ENCODE measurements at places on chromosomes 13 and 19.

GRCh38 chr13:74449811-74450524 is 315.8 kb upstream of the KLF12 start:
- DNase-seq: no peak

DNA sequence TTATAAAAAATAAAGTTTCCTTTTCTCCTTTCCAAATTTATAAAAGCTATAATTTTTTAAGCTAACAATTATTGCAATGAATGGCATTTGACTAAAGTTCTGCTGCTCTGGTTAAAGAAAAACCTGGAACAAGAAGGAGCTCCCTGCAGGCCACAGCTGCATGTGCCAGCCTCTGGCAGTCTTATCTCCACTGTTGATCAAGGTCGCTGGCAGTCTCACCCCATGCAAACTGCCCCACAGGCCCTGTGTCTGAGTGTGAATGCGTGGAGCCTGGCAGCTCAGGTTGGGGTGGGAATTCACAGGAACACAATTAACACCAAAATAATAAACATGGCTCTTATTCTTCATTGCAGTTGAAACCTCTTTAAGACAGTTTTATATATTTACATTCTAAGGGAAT is 30.2 kb upstream of the FREM2 start:
- DNase-seq: no peak

DNA sequence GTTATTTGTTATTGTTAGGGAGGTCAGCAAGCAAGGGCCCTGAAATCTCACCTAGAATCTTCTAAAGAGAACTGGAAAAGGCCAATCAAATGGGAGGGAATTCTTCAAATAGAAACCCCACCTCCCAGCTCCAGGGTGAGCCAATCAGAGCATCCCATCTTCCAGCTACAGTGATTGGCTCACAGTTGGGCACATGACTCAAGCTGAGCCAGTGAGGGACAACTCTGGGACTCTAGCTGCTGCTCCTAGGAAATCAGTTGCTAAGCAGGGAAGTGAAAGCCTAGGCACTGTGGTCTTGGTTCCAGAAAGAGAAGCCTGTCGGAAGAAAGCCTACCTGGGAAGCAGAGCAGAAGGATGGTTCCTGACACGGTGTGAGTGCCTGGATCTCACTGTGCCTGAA is 13.4 kb downstream of the TM6SF2 start:
- no peak for DNase-seq

DNA sequence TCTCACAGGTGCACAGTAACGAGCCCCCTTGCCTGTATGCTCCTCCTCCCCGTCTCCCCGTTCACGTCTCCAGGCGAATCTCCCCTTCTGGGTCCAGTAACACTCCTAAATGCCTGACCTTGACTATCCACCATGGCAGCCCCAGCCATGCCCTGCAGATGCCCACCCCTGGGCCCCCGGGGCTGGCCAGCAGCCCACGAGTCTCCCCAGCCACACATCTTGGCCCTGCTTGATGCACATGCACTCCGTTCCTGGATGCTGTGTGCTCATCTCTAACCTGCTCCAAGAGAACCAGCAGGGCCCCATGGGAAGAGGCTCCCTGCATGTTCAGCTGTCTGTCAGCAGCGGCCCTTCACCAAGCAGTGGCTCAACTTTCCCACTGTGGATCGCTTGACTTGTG is 32.0 kb downstream of the HPN start:
- no peak for DNase-seq

DNA sequence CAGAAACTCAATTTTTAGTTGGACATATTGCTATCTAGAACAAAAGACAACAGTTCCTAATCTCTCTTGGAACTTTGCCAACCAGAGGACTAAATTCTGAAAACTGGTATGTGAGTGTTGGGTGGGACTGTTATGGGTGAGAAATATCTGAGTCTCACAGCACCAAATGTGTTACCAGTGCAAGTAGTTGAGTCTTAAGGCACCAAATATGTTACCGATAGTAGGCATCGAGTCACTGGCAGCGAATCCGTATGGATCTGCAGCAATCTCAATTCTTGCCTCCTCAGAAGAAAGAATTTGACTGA is 575.2 kb downstream of the DACH1 start:
- DNase-seq: no peak

- no peak for DNase-seq
Observed at GRCh38 chr13:66098931-66099628, 1131.1 kb downstream of the PCDH9 start.

GRCh38 chr13:108437496-108437895 is 168.0 kb downstream of the TNFSF13B start:
- no peak for DNase-seq

- DNase-seq: no peak
Observed at GRCh38 chr13:74560325-74560724, 426.1 kb upstream of the KLF12 start.

GRCh38 chr13:80428349-80429096 is 87.6 kb upstream of the SPRY2 start:
- DNase-seq: no peak

GRCh38 chr13:60933638-60934037 is 482.0 kb downstream of the PCDH20 start:
- DNase-seq: no peak

GRCh38 chr13:29496241-29496712 is 99.2 kb downstream of the SLC7A1 start:
- DNase-seq: no peak

All from T-helper 2 cell (primary cell).